Effector CD4-positive, alpha-beta T cell (primary cell): ENCODE measurements at places on chromosomes 13 and 19.

GRCh38 chr19:58361900-58362271 lies 665 bp downstream of the ZNF497 start:
- no peak for DNase-seq

GRCh38 chr13:84479656-84480055 lies 597.4 kb upstream of the SLITRK1 start:
- no peak for DNase-seq

DNA sequence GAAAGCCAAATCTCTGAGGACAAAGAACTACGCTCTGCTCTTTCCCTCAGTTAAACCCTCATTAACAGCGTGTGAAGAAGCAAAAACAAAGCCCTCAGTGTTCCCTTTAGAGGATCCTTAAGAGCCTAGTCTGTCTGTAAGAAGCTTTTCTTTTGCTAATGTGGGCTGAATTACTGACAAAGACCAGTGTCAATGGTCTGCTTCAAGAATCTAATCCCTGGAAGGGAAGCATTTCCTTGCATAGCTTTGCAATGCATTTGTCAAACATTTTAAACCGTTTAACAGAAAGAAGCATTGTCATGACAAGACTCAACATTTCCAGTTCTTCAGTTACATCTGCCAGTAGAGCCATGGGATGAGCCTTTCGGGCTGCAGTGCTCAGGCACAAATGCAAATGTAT lies 64.9 kb downstream of the EDNRB start:
- DNase-seq, result no peak

GRCh38 chr13:27667946-27668345 lies 46.3 kb downstream of the POLR1D start:
- DNase-seq, result no peak
